T-helper 9 cell (primary cell): ENCODE measurements at places on chromosomes 12 and 14.
A peak's percentile ranks its signal among the peaks of the same experiment; 100 is the strongest.

- no peak for DNase-seq
Observed at GRCh38 chr12:704516-705242, 41.4 kb upstream of the NINJ2 start.

GRCh38 chr12:117284140-117284539 is 77.3 kb downstream of the NOS1 start:
- no peak for DNase-seq

DNA sequence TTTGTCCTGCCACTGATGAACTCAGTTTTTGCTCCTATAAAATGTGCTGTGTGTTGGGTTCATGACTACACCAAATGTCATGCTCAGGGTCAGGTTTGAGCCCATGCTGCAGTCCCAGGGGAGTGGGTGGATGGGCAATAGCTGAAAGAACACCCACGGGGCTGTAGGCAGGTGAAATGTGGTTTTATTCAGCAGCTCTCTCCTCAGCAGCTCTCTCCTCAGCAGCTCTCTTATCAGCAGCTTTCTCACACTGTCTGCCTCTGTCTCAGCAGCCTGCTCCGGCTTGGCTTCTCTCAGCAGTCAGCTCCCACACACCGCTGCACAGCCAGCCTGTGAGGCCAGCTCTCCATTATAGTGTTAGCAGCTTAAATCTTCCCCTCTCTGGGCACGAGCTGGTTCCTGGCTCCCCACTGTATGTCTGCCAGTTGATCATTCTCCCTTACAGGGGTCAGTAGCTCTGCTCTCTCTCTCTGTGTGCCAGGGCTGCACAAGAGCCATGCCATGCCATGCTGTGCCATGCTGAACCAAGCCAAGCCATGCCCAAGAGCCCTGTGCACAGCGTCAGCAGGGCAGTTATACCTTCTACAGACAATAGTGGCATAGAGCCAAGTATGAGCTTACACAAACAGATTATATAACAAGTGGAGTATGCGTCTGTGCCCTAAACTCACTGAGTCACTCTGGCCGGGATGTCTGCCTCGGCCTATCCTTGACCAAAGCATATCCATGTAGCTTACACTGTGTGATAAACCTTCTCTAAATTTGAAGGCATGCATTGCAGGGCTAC is 303.3 kb upstream of the TMPO start:
- no peak for DNase-seq

GRCh38 chr12:42716491-42716891 is 126.9 kb upstream of the PRICKLE1 start:
- no peak for DNase-seq

DNA sequence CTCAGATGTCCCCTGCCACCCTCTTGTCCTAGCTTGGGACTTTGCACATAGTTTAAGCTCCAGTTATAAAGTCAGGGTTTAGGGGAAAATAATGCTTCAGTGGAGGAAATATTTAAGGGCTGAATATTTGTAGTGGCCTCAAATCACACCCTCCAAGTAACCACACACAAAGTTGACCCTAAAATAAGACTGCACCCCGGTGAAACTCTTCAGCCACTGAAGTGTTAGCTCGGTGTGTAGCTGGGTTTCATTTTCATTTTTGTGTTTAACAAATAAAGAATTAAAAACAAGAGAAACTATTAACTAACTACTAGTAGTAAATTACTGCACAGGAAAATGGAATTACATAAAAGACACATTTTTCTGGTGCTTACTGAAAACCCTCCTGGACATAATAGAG is 14.8 kb upstream of the BCL11B start:
- DNase-seq, result no peak

DNA sequence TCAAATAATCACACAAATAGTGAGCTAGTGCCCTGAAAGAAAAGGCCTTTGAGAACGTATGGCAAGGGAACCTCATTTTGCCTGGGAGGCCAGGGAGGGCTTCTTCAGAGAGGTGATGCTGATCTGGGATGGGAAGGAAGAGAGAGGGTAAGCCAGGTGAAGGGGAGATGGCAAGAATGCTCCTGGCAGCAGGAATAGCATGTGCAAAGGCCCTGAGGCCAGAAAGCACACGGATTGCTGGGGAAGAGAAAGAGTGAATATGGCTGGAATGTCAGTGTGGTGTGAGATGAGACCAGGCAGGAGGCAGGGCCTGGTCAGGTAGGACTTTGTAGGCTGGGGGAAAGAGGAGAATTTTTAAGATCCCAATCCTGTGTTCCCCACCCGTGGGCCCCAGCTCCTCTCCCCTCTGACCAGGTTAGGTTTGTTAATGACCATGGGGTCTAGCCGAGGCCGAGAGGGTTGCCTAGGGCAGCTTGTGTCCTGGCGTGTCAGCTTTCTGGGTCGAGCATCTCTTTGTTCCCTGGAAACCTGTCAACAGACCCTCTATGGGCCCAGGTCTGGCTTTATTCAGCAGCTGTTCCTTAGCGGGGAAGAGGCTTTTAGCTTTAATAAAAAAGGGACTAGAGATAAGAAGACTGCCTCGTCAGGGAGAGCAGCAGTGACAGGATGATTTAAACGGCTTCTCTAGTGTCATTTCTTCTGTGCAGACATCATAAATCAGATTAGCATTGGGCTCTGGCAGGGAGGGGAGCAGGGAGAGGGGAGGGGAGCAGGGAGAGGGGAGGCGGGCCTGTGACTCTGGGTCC is 123.4 kb downstream of the ADCK1 start:
- DNase-seq, result no peak

- DNase-seq, result no peak
Observed at GRCh38 chr12:72491426-72491825, 219.3 kb downstream of the TRHDE start.

DNA sequence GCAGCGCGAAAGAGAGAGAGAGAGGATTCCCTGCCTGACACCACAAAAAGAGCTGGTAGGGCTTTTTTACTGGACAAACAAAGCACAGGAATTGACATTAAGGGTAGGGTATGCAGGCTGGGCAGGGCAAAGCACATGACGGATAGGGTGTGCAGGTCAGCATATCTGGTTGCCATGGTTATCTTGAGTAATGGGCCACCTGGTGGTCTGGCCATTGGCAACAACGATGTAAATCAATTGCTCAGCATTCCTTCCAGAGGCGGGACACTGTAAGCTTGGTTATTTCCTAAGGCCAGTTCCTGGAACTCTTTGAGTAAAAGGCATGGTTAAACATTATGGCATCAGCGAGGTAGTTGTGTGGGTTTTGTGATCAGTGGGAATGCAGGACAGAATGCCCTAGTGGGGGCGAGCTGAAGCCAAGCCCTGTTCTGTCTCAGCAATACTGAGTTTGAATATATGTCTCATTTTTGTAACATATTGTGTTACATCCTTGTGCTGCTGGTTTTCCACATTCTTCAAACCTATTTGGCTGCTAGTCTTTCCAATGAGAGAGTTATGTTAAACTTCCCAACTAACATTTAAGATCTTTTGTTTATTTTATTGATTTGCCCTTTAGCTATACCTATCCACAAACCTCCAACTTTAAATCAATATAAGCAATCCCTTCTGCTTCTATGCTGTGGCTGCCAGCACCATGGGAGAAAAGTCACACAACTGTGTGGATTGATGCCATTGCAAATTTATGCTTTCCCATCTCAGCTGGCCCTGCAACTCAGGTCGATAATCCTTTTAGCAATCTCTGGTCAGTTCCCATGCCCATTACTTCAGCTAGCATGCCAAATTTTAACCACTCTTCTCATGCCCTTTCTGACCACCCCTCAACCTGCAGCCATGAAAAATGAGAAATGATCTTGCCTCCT is 396.7 kb upstream of the PDE3A start:
- DNase-seq, result no peak

DNA sequence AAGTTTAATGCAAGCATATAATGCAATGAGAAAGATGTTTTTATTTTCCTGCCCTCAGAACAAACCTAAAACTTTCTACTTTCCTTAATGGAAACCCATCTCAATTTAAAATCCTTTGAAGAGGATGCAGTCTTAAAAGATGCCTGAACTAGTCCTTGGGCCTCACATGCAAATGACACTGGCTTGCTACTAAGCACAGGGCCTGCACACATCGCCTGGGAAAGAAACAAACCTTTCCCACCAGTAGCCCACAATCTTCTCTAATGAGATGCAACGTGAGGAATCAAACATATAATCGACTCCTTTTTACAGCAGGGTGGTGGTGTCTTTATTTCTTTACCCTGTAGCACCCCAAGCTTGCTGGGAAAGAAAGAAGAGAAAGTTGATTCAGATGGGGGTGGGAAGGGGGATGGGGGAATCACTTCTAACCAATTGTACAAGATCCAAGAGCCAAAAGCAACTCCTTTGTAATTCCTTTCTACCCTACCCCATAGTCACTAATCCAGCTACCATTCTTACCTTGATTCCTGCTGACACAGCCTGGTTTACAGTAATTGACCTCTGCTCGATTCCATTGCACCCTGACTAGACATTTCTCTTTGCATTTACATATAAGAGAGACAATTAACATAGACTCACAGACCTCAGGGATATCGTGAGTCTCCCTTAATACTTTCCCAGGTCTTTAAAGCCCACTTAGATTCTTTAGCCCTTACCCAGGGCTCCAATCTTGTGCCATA is 69.5 kb upstream of the FERMT2 start:
- DNase-seq, result no peak

GRCh38 chr14:94129758-94130414 is 482 bp upstream of the IFI27L2 start:
- peak; percentile 21 for DNase-seq

GRCh38 chr12:105275997-105276733 is 40.2 kb upstream of the APPL2 start:
- DNase-seq, result no peak

- DNase-seq, result no peak
Observed at GRCh38 chr12:84810611-84811010, 102.0 kb downstream of the SLC6A15 start.

- DNase-seq, result no peak
Observed at GRCh38 chr12:32568228-32568627, 110.9 kb upstream of the DNM1L start.

GRCh38 chr14:67908052-67908754 is 88.6 kb downstream of the RAD51B start:
- no peak for DNase-seq

GRCh38 chr12:121000530-121000929 is 15.8 kb downstream of the C12orf43 start:
- DNase-seq, result no peak

DNA sequence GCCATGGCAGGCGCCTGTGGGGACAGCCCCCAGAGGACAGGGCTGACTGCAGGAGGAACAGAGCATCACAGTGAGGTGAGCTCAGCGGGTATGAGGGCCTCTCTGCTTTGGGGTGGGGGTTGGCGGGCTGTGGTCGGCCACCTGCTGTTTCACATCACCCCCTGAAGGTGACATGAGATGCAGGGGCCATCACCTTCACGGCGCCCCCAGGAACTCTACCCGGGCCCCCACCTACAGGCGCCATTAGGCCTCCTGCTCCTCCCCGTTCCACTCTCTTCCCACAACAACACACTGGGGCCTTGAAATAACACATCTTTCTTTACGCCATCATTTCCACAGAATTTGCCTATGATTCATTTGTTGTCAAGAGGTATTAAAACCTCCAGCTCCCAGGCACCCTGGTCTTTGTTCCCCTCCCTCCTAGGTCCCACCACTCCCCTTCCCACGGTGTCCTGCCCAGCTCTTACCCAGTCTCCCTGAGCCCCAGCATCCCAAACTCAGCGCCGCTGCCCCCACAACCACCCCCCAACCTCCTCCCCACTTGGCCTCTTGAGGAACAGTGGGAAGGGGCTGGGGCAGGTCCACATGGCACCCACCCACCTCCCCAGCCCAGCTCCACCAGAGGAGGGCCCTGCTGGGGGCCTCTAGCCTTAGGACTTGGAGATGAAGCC is 12.7 kb upstream of the HDAC7 start:
- no peak for DNase-seq

DNA sequence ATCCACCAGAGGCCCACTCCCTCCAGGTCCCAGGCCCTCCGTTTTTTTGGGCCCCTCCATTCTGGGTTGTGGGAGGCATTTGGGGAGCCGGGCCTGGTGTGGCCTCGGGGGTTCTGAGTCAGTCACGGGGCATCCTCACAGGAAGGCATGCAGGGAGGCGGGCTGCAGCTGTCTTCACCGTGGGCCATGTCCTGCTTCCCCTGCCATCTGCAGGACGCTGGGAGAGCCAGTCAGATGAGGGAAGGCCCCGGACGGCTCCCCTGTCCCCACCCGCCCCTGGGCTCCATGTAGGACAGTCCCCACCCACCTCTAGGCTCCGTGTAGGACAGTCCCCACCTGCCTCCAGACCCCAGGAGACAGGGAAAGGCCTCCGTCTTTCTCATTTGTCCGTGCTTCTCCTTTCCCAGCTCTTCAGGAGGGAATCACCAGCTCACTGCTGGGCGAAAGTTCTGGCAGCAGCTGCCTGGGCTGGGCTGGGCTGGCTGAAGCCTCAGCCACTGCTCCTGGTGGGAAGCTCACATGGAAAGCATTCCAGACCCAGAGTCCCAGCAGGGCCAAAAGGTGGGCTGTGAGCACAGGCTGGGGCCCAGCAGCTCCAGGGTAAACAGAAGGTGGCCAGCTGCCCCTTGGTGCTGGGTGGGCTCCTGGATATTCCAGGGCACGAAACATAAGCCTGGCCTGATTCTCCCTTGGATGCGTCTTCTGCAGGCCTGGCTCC is 217.8 kb downstream of the KIF26A start:
- no peak for DNase-seq

GRCh38 chr14:61479746-61480502 is 158.5 kb downstream of the PRKCH start:
- no peak for DNase-seq

DNA sequence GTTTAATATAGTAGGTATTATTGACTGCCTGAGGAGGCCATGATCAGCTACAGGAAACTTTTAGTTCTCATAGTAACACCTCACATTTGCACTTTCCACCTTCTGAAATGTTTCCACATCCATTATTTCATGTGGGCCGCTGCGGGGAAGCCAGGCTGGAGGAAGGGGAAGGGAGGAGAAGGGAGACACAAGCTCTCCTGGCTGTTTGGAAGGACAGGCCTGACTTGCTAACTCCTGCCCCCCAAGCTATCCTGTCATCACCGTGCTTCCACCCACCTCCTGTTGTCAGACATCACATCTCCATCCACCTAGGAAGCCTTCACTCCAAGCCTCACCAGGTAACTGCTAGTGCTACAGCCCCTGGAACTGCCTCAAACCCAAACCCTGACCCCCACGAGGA is 9.5 kb downstream of the DPF3 start:
- no peak for DNase-seq
